Stimulated activated CD8-positive, alpha-beta memory T cell treated with anti-CD3 and anti-CD28 coated beads, Interleukin-7, amount 100 ng/mL, for 48 hours (primary cell): ENCODE measurements at places on chromosomes 2 and 18.

DNA sequence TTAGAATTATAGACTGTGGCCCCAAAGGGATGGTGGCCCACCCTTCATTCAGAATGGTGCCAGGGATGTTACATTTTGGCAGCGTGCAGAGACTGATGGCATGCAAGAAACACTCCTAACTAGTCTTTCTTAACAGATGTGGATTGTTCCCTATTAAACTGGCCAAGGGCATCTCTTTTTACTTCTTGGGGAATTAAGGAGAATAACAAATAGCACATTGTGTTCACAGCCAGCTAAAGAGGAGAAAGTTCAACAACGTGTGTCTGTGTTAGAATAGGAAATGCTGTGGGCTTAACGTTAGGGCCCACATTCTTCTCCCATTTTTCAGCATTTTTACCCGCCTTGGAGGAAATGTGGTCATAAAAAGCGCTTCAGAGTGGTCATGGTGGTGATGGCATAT, 404.8 kb downstream of the CDH2 start:
- DNase-seq = no peak

- DNase-seq = no peak
These were observed 439.1 kb downstream of the EIPR1 start for GRCh38 chr2:2938481-2938880.

DNA sequence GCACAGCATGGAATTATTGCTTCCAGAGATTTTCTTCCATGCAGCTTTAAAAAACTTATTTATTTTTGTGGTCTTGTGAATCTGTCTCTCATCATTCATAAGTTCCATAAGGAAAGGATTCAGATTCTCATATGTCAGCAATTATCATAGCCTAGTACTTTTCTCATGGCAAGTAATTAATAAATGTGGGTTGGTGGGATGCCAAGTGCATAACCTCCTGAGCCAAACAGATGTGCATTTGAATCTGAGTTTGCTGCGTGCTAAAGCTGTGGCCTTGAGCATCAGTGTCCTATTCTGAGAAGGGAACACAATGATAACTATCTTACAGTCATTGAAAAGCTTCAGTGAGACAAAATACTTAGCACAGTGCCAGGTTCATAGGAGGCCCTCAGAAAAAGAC, 331.9 kb downstream of the PDE11A start:
- DNase-seq = no peak

GRCh38 chr2:62731275-62731674, 25.8 kb downstream of the EHBP1 start:
- no peak for DNase-seq

GRCh38 chr2:240232961-240233884, 92.8 kb upstream of the OTOS start:
- peak; percentile 51 for DNase-seq
